ENCODE measurements at places on chromosomes 3 and 15. TPM values are rescaled to one million over a fixed set of nuclear protein-coding genes. Genes with fewer than 3 reads are reported as not detected.
A peak's percentile ranks its signal among the peaks of the same experiment; 100 is the strongest.

DNA sequence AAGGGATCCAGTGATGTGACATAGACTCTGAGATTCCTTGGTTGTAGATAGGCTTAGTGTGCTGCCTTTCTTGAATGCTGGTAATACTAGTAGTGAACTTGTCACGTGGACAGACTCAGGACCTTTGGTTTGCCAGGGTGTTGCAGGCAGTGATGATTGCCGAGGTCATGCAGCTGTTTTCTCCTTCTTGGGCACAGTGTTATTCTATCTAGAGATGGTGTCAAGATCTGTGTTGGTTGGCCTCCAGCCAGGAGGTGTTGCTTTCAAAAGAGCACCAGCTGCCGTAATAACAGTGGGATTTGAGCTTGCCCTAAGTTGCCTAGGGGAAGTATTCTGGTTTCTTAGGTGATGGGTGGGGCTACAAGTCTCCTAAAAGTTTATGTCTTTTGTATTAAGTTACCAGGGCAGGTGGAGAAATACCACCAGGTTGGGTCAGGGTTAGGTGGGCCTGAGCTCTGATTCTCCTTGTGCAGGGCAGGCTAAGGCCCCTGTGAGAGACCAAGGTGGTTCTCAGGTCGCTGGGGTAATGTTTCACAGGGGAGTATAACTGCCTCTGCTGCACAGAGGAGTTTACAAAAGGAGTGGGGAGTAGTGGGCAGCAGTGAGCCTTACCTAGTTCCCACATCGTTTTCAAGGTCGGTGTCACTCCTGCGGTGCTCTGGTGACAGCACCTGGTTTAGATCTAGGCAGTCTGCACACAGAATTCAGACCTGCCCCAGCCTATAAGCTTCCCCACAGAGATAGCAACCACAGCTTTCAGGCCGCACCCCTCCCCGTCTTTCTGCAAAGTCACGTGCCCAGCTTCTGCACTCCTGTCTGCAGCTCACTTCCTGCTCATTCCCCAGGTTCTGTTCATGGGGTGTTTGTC lies 350.3 kb downstream of the DOCK3 start:
- DNase-seq, result peak; percentile 50

- no peak for DNase-seq
Measured at GRCh38 chr3:28250999-28251398, 9.6 kb downstream of the CMC1 start.

Gene EXD1
- not detected for total RNA-seq

DNA sequence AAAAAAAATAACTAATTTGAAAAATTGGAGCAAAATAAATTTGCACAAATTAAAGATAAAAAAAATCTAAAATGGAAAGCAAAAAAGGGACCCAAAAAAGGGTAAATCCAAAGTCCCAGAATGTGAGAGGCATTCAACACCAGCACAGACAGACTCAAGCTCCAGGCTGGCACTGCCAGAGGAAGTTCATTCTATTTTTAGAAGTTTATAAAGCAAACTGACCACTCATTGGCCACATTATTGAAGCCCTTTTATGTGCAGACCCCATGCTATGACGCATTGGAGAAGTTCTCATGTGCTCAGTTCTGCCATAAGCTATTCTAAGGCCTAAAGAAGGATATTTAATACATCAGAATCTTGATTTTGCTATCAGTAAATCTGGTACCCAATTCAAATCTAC lies 17.6 kb upstream of the BOC start:
- peak; percentile 37 for DNase-seq

Gene GPR62
- not detected for total RNA-seq

- DNase-seq, result no peak
Measured at GRCh38 chr3:73827725-73828211, 203.0 kb upstream of the PDZRN3 start.

GRCh38 chr15:43896543-43896942 lies 69.7 kb downstream of the WDR76 start:
- DNase-seq, result no peak

GRCh38 chr3:94117729-94118128 lies 54.9 kb downstream of the NSUN3 start:
- no peak for DNase-seq

Gene PEX11A
- 11.2 TPM for total RNA-seq

DNA sequence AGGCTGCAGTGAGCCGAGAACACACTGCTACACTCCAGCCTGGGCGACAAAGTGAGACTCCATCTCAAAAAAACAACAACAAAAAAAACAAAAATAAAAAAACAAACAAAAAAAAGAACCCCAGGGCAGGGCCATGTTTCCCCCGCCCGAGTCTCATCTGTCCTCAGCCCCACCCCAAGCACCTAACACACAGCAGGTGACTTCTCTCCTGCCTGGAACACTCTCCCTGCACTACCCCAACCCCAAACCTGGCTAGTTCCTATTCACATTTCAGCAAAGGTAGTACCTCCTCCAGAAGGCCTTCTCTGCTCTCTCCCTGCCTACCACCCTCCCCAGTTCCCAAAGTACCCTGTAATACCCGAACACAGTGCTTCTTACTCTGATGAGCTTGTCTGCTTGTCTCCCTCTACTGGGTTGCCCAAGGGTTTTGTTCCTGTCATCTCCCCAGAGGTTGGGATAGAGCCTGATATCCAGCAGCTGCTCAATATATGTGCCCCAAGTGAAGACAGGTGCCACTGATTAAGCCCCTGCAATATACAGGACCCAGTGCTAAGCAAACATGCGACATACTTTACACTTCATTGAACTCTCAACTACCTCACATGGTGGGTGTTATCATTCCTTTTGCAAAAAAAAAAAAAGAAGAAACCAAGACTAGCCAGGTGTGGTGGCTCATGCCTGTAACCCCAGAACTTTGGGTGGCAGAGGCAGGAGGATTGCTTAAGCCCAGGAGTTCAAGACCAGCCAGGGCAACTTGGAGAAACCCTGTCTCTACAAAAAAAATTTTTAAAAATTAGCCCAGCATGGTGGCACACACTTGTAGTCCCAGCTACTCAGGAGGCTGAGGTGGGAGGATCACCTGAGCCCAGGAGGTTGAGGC lies 103.6 kb downstream of the DAPK2 start:
- no peak for DNase-seq

DNA sequence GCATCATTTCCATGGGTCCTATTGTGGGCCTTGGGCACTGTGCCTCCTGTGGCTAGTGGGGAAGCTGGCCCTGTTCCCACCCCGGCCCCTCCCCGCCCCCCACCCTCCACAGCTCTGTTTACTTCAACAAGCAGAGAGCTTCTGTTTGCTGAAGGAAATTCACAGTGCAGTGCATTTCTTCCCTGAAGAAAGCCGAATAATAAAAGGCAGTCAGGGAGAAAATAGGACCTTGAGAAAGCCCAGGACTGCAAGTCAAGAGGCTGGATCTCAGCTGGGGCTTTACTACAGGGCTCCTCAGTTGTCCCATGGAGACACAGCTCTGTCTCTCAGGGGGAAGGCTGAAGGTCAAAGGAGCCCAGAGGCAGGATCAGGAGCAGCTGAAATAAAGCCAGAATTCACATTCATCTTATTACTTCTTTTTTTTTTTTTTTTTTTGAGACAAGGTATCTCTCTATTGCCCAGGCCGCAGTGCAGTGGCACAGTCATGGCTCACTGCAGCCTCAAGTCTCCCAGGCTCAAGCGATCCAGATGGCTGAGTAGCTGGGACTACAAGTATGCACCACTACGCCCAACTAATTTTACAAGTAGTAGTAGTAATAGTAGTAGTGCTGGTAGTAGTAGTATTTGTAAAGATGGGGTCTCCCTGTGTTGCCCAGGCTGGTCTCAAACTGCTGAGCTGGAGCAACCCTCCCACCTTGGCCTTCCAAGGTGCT lies 33.0 kb upstream of the LACTB start:
- DNase-seq, result no peak

Gene KY
- total RNA-seq, result not detected

DNA sequence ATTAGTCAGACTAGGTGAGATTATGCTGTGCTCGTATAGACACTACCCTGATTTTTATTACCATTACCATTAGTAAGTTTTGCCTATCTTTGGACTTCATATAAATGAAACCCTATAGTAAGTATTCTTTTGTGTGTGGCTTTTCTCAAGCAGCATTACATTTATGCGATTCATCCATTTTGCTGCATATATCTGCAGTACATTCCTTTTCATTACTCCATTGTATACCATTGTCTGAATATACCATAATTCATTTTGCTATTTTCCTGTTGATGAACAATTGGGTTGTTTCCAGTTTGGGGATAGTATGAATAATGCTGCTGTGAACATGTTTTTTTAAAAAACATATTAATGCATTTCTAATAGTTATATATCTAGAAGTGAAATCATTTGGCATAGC lies 45.3 kb downstream of the TMEM212 start:
- no peak for DNase-seq

Gene PIGZ
- 125 TPM for total RNA-seq

- DNase-seq, result no peak
Measured at GRCh38 chr3:121976727-121977126, 45.3 kb downstream of the ILDR1 start.

Gene PRRT3
- total RNA-seq, result 5.4 TPM

Gene FAM81A
- not detected for total RNA-seq

DNA sequence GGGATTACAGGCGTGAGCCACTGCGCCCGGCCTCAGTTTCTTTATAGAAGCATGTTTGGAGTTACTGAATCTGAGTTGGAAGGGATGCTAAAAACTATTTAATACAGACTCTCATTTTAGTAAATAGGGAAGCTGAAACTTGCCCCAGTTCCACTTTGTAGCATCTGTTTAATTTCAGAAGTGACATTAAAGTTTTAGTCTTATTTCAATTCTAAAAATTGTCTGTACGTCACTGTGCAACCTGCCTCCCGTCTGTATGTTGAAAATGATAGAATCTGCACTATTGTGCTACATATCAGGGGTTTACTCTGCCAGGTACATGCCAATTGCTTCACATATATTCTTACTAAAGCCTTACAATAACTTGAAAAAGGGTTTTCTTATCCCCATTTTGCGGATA lies 15.3 kb downstream of the CNOT10 start:
- no peak for DNase-seq

Gene TMEM266
- total RNA-seq, result not detected

Gene ACTC1
- total RNA-seq, result 9.5 TPM

Gene EIF2B5
- total RNA-seq, result 33.3 TPM
